Activated CD4-positive, alpha-beta T cell treated with anti-CD3 and anti-CD28 coated beads for 48 hours (primary cell): ENCODE measurements at places on chromosomes 5 and 9.
A peak's percentile ranks its signal among the peaks of the same experiment; 100 is the strongest.

DNA sequence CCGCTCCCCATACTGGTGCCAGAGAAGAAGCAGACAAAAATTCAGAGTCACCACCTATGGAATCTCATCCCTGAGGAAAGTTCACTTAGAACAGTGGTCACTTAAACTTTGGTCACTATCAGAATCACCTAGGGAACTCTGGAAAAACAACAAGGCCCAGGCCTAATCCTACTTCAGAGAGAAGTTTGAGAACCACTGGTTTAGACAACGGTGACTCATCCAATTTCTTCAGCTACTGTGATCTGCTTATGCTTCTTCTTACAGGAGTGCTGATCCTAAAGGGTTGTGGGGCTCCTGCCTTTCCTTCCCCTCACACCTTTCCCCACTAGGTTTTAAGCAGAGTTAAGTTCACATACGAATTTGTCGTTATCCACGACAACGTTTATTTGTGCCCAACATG lies 194.7 kb upstream of the KLF4 start:
- no peak for DNase-seq

DNA sequence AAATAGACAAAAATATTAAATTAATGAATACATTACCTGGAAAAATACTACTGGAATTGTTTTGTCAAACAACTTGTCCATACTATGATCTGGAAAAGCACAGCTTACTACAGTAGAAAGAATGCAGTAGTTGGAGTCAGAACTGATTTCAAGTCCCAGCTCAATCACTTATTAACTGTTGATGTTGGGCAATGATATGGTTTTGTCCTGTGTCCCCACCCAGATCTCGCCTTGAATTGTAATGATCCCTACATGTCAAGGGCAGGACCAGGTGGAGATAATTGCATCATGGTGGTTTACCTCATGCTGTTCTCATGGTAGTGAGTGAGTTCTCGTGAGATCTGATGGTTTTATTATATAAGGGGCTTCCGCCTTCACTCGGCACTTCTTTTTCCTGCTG lies 247.5 kb downstream of the CD180 start:
- no peak for DNase-seq

- DNase-seq = no peak
Measured at GRCh38 chr9:3775968-3776367, 250.2 kb upstream of the RFX3 start.

DNA sequence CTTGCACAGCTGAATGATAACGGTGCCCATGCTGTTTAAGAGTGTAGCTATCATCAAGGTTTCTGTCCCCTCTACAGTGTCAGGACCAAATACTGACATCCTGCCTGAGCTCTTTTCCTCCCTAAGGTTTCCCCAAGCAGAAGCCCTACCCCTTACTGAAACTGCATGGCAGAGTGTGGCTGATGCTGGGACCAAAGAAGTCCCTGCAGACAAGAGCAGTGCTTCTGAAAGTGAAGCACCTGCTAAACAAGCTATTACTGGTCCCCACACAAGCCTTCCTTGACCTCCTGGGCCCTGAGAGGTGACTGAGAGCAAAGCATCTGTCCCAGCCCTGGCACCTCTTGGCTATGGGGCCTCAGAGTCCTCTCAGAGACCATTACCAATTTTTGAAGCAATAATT lies 56.1 kb downstream of the CFAP90 start:
- DNase-seq = no peak

DNA sequence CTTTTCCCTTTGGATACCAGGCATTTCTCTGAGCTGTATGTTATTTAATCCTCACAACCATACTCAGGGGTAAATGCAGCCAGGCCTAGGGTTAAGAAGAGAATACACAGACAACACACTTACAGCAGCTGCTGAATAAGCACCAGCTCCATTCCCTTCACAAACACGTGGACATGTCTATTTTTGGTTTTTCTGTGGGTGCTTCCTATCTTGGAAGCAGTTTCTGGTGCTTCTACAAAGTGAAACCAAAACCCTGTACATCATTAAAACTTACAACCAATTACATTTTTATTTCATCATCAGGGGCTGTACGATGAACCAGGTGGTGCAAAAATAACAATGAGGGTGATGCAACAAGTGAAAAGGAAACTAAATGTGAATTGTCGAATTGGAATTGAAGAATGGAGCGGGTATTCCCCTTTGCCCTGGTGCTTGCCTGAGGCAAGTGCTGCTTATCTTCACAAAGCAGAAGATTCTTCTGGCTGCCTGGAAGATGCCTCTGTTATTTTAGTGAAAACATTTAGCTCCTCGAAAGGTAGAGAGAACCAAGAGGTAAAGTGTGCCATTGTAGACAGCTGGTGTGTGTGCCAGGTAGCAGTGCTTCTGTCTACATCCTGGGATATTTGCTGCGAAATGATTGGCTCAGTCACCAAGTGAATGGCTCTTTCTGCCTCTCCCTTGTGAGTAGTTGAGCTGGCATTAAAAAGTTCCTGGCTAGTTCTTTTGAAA lies 18.6 kb upstream of the IFNB1 start:
- peak; percentile 44 for DNase-seq

DNA sequence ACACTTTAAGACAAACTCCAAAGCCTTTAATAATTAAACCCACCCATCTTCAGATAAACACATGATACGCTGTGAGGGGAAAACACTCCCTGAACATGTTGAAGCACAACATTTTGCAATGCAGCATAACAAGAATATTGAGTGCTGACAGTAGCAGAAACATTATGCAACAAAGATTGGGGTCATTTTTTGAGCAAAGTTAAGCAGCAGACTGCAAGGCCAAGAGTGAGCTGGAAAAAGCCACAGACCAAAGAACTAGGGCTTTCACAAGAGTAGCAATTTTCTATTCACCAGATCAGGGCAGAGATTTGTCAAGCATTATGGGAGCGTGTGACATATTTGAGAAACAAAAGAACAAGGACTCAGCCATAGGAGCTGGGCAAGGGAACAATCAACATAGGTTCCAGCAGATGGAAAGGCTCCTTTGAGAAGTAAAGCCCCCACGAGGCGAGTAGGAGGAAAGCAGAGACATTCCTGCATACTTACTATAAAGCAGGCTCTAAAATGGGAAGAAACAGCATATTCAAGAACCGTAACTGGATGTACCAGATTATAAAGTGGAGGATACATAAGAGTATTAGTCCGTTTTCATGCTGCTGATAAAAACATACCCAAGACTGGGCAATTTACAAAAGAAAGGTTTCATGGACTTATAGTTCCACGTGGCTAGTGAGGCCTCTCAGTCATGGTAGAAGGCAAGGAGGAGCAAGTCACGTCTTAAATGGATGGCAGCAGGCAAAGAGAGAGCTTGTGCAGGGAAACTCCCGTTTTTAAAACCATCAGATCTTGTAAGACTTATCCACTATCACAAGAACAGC lies 4.8 kb upstream of the TTC23L start:
- no peak for DNase-seq

- no peak for DNase-seq
Measured at GRCh38 chr5:66406761-66407336, 189.3 kb upstream of the MAST4 start.

DNA sequence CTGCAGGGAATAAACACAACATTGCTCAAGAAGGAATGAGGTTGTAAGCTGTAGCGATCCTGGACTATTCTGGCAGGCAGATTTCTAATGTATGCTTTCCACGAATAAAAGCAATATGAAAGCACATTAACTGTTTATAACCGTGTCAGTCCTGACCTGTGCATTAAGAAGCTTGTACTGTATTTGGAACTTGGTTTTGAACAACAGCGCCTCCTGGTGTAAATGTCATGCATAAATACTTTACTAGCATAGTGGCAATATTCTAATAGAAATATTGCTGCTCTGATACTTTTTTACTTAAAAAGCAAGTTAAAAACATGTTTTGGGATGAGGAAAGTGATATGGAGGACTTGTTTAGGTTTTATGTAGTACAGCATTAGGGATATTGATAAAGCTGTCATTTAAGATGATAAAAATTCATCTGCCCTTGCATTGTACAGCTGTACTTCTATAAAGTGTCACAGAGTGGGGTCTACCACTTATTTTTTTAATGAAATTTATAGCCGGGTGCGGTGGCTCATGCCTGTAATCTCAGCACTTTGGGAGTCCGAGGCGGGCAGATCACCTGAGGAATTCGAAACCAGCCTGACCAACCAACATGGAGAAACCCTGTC lies 70.7 kb upstream of the GNE start:
- DNase-seq = peak; percentile 40

DNA sequence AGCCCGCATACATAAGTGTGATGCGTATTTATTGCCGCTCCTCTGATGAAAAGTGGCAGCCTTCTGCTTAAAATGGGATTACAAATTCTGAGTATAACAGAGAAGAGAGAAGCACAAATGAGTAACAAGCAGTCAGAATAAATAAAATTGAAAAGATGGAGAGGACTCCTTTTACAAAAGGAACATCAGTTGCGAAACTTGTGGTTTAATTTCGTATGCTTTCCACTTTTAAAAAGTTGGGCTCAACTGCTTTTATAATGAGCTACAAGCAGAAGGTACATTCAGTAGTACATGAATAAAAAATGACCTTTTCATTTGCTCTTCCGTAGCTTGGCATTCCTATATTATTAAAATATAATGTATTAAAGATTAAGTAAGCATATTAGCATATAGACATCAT lies 320.0 kb downstream of the FBXL17 start:
- DNase-seq = no peak

GRCh38 chr5:89071941-89072331 lies 189.0 kb upstream of the MEF2C start:
- no peak for DNase-seq

- no peak for DNase-seq
Measured at GRCh38 chr9:87672586-87672985, 53.3 kb upstream of the CTSL start.

GRCh38 chr9:105438141-105438806 lies 9.6 kb upstream of the FSD1L start:
- DNase-seq = no peak

GRCh38 chr5:73295447-73295846 lies 122.5 kb downstream of the TMEM174 start:
- DNase-seq = no peak

GRCh38 chr5:79785983-79786382 lies 96.3 kb downstream of the CMYA5 start:
- no peak for DNase-seq

GRCh38 chr9:95097279-95097678 lies 220.2 kb downstream of the FANCC start:
- no peak for DNase-seq

GRCh38 chr5:99305045-99305580 lies 376.3 kb upstream of the CHD1 start:
- DNase-seq = no peak
